IgD-negative memory B cell (primary cell): ENCODE measurements at places on chromosomes 16 and 17. TPM values are rescaled to one million over a fixed set of nuclear protein-coding genes. Genes with fewer than 3 reads are reported as not detected.

The EVI2A gene
- 30.2 TPM for polyA plus RNA-seq

The ALDH3A1 gene
- not detected for polyA plus RNA-seq

The KRTAP1-1 gene
- polyA plus RNA-seq: not detected

The CDH11 gene
- polyA plus RNA-seq: not detected

The CHRNE gene
- 0.89 TPM for polyA plus RNA-seq

The TSPOAP1 gene
- 1.3 TPM for polyA plus RNA-seq

The PDE6G gene
- 1.5 TPM for polyA plus RNA-seq

The TMEM114 gene
- not detected for polyA plus RNA-seq

The HIRIP3 gene
- polyA plus RNA-seq: 21.0 TPM

The TNRC6A gene
- 26.3 TPM for polyA plus RNA-seq

The SLC16A11 gene
- polyA plus RNA-seq: 3.4 TPM

The SULT1A2 gene
- not detected for polyA plus RNA-seq

The TBX6 gene
- not detected for polyA plus RNA-seq

The LGALS3BP gene
- polyA plus RNA-seq: 3.9 TPM

The IL17C gene
- not detected for polyA plus RNA-seq

The C16orf87 gene
- 14.5 TPM for polyA plus RNA-seq

The CEMP1 gene
- 6.2 TPM for polyA plus RNA-seq

The NKD1 gene
- not detected for polyA plus RNA-seq

The GP1BA gene
- polyA plus RNA-seq: 0.26 TPM

The ZG16B gene
- not detected for polyA plus RNA-seq

The NOXO1 gene
- polyA plus RNA-seq: not detected

The XYLT1 gene
- polyA plus RNA-seq: 0.80 TPM

The ATXN7L3 gene
- 15.4 TPM for polyA plus RNA-seq

The NHERF2 gene
- polyA plus RNA-seq: not detected

The TRPV3 gene
- polyA plus RNA-seq: 2.2 TPM

The PLA2G10 gene
- 0.24 TPM for polyA plus RNA-seq

The IGFALS gene
- polyA plus RNA-seq: not detected

The TP53TG3 gene
- not detected for polyA plus RNA-seq

The PDPK1 gene
- 45.1 TPM for polyA plus RNA-seq

The PABPN1L gene
- polyA plus RNA-seq: not detected

The AANAT gene
- polyA plus RNA-seq: 1.1 TPM

The KRT13 gene
- polyA plus RNA-seq: not detected

The KRTAP4-5 gene
- not detected for polyA plus RNA-seq

The MT1M gene
- not detected for polyA plus RNA-seq

The NT5M gene
- polyA plus RNA-seq: 2.4 TPM

The GPR179 gene
- not detected for polyA plus RNA-seq

The MED9 gene
- polyA plus RNA-seq: 18.1 TPM

The SSTR5 gene
- polyA plus RNA-seq: not detected
